ENCODE measurements at places on chromosomes 1 and 21. TPM values are rescaled to one million over a fixed set of nuclear protein-coding genes. Genes with fewer than 3 reads are reported as not detected.
A peak's percentile ranks its signal among the peaks of the same experiment; 100 is the strongest.

DNA sequence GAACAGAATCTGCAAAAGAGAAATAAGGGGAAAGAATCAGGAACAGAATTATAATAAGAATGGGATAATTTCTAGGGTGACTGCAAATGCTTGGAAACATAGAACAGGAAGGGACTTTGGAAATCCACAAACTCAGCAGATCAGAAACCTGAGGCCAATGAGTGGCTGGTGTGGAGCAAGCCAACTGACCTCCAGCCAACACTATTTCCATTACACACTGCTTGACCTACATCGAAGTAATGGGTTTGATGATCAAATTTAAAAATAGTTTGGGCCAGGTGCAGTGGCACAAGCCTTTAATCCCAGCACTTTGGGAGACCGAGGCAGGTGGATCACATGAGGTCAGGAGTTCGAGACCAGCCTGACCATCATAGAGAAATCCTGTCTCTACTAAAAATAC, 284.9 kb downstream of the GRIK1 start:
- no peak for DNase-seq

The SPATA1 gene
- 1.8 TPM for total RNA-seq

DNA sequence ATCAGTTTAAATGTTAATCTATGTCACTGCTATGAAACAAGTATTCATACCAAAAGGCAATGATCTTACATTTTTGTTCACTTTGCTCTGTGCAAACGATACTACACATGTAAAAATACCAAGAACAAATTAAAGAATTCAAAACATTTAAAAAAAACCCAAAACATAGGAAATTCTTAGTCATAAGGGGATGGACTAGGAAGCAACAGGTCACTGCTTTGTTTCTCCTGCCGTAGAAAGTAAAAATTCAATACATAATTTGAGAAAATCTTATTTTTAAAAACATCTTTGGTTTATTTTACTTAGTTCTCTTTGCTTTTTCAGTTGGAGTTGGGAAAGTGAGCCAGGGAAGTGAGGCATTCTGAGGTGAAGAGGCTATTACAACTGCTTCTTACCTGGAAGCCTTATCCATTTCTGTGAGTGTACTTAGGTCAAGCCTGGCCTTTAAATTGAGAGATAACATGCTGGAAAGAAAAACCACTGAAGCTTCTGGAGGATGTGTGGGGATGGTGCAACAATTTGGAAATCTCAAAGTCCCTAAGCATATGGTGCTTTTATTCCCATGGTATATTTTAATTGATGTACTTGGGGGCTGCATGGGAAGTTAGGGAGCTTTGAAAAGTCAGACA, 183.5 kb downstream of the CDC42BPA start:
- DNase-seq = peak; percentile 58

GRCh38 chr1:192877283-192877886, 68.5 kb downstream of the RGS2 start:
- no peak for DNase-seq

GRCh38 chr1:3717041-3717714, 35.1 kb upstream of the CCDC27 start:
- DNase-seq = no peak

DNA sequence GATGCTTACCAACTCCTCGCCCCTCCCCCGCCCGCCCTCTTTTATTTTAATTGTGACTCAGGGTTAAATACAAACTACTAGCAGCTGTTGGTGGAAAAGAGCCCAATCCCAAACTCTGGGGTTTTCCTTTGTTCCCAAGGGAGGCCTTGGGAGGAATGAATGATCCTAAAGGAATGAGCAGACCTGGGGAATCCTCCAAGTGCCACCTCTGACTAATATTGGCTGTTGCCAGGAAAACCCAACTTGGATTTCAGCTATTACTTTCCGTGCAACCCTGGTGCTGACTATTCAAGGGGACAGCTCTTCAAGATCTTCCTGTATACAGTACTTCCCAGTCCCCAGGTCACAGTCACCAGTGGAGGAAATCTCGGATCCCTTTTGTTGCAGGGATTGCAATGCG, 1.3 kb upstream of the S100A10 start:
- peak; percentile 91 for DNase-seq

DNA sequence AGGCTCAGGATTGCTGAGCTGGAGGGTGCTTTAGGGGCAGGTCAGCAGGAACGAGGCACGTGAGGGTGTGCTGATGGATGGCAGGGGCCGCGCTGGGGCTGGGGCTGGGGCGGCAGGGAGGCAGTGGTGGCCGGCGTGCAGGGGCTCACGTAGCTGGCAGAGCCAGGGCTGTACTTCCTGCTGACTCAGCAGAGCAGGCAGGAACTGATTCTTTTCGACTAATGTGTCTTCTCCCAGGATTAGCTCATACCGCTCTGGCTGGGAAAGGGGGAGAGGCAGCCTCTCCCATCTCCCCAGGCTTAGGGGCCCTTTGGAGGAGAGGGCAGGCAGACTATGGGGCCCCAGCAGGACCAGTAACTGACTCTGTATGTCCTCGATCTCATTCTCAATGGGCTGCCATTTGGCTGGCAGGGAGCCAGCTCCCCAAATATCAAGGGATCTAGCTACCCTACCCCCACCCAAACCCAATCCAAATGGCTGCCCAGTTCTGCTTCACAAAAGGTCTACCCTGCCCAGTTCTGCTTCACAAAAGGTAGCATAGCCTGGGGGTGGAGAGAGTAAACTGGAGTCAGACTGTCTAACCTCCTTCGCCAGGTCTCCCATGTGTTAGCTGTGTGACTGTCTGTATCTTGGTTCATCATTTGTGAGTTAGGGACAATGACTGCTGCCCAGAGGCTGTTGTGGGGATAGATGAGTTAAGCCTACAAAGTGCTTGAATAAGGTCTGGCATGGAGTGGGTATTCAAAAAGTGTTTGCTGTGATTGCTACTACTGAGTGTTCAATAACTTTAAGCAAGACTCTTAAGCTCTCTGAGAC, 100.1 kb upstream of the SLC2A1 start:
- DNase-seq = peak; percentile 77

The TTC24 gene
- total RNA-seq = not detected

The CTSE gene
- not detected for total RNA-seq

The LRRC7 gene
- not detected for total RNA-seq

DNA sequence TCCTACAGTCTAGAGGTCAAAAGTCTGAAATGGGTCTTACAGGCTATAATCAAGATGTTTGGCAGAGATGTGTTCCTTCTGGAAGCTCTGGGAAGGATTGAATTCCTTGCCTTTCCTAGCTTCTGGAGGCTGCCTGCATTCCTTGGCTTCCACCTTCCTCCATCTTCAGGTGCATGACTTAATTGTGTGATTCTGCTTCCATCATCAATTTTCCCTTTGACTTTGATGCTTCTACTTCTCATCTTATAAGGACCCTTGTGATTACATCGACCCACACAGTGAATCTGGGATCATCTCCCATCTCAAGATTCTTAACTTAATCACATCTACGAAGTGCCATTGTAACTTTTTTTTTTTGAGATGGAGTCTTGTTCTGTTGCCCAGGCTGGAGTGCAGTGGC, 111.4 kb downstream of the UCK2 start:
- no peak for DNase-seq

- no peak for DNase-seq
These were observed 9.2 kb downstream of the VANGL1 start for GRCh38 chr1:115650961-115651360.

The UQCRHL gene
- 1.1 TPM for total RNA-seq

GRCh38 chr1:31198150-31198549, 41.5 kb downstream of the NKAIN1 start:
- no peak for DNase-seq

The GJA4 gene
- total RNA-seq = not detected

GRCh38 chr1:171753685-171754352, 12.0 kb upstream of the VAMP4 start:
- no peak for DNase-seq

The DENND2C gene
- total RNA-seq = 8.8 TPM

GRCh38 chr1:33272930-33273329, 16.6 kb downstream of the ZNF362 start:
- DNase-seq = peak; percentile 37

The NIPAL3 gene
- total RNA-seq = 31.8 TPM

DNA sequence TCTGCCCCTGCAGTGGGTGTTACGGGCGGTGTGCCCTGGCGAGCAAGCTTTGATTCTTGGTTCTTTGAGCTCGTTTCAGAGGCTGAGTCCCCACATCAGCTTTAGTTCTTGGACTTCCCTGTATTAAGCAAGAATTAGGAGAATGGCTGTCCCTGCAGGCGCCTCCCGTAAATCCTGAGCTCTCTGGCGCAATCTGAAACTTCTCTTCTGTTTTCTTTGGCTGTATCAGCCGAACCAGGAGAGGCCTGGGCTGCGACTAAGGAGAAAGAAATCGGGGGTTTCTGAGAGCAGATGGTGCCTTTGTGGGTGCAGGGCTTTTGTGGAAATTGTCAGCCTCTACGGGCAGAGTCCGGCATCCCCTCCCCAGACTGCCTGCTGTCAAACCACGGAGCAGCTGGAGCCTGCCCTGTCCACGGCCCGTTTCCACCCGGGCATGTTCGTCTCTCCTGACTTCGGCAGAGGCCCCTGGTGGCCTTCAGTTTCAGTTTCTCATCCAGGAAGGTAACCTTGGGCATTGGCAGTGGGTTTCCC, 17.9 kb downstream of the CSTB start:
- peak; percentile 95 for DNase-seq

GRCh38 chr1:207423560-207424292, 30.4 kb upstream of the CR2 start:
- DNase-seq = no peak

The CGN gene
- not detected for total RNA-seq

- DNase-seq = no peak
These were observed 20.3 kb upstream of the BMP8B start for GRCh38 chr1:39808784-39809517.

GRCh38 chr1:85280636-85281035, 4.2 kb upstream of the BCL10 start:
- no peak for DNase-seq

The MMP23B gene
- total RNA-seq = 0.59 TPM

DNA sequence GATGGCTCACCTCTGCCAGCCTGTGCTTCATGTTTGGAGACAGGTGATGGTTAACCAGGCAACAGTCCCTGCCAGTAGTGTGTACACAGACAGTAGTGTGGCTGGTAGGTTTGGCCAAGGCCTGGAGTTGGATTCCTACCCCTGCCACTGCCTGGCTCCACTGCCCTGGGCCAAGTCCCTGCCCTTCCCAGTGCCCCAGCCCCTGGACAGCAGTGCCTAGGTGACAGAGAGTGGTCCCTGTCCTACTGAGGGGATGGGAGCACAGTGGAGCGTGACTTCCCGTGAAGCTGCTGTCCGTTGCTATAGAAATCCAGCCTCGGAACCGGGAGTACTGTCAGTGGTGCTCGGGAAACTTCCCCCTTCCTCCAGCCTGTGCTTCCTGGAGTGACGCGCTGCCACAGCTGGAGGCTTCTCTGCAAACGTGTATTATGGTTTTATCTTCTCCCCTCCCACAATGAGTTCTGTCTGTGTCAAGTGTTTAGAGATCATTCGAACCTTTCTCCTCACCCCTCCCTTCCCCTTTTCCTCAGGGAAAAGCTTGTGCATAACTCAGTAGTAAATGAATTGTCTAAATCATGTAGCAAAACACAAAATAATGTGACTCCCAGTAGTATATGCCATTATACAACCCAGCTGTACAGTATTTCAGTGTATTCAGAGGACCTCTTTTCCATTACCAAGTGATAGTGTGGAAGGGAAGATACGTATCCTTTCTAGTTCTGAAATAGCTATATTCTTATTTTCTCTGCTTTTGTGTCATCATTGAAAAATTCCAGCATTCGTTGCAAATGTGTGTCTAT, 73.4 kb downstream of the GALNT2 start:
- DNase-seq = peak; percentile 93

- DNase-seq = peak; percentile 64
These were observed 54.4 kb upstream of the CDC42BPA start for GRCh38 chr1:227372726-227373130.

- no peak for DNase-seq
These were observed 144.0 kb upstream of the ADGRL4 start for GRCh38 chr1:79150576-79150975.

The SPATA45 gene
- not detected for total RNA-seq

DNA sequence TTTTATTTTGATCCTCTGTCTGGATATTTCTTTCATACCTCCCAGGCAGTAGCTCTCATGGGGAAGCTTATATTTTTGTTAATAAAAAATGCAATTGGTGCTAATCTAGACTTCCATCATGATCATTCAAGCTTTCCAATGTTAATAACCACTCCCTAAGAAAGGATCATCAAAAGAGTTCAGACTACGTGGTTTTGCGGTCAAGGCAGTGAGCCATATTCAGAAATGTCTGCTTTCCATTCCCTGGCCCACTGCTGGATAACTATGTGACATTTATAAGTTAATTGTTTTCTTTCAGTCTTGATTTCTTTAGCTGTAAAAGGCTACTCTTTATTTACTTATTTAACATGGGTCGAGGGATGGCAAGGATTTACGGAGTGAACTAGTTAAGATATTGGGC, 414.6 kb downstream of the LMO4 start:
- DNase-seq = no peak

DNA sequence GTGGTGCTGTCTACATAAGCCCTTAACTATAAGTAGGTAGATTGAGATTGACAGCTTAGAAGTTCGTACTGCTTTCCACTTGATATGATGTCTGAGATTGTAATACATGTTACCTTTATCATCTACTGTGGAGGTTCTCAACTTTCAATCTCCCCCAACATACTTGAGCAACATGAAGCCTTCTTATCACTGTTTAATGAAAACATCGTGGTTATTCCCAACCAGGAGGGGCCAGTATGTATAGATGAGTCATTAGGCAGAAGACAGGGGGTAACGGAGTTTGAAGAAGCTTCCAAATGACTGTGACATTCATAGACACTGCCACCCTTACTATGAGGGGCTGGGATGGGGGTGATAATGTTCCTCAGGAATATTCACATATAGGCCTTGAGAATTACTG, 36.0 kb downstream of the CENPF start:
- no peak for DNase-seq

DNA sequence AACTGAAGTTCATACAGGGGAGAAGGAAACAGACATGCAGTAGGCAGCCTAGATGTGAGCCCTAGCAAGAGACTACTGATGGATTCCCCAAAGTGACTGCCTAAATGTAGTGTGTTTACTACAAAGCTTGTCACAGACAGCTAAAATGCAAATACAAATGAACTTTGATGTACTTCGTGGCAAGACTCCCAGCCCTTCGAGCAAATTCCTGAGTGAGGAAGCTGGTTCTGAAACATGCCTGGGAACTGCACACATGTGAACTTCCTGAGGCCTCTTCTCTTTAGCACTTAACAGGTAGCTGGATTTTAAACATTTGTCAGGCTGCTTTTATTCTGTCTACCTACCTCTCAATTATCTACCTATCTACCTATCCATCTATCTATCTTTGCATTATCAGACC, 6.7 kb upstream of the IRF2BP2 start:
- no peak for DNase-seq

DNA sequence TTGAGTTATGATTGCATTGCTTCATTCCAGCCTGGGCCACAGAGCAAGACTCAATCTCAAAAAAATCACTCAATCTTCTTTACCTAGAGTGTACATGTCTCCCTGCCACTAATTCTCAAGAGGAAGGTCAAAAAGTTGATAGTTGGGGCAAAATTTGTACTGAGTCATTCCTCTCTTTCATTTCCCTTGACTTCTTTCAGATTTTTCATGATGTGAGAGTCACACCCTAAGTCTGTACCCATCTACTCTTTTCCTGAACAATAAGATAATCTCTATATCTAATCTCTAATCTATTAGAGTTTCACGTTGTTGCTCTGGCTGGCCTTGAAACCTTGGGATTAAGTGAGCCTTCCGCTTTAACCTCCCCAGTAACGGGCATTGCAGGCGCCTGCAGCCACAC, 1.1 kb upstream of the BRDT start:
- peak; percentile 21 for DNase-seq

All from osteoblast (primary cell).